Activated naive CD4-positive, alpha-beta T cell treated with anti-CD3 and anti-CD28 coated beads, Interleukin-2, amount 10 ng/mL, durations not matched to agents 7 days and 5 days (primary cell): ENCODE measurements at places on chromosomes 12 and 14.

DNA sequence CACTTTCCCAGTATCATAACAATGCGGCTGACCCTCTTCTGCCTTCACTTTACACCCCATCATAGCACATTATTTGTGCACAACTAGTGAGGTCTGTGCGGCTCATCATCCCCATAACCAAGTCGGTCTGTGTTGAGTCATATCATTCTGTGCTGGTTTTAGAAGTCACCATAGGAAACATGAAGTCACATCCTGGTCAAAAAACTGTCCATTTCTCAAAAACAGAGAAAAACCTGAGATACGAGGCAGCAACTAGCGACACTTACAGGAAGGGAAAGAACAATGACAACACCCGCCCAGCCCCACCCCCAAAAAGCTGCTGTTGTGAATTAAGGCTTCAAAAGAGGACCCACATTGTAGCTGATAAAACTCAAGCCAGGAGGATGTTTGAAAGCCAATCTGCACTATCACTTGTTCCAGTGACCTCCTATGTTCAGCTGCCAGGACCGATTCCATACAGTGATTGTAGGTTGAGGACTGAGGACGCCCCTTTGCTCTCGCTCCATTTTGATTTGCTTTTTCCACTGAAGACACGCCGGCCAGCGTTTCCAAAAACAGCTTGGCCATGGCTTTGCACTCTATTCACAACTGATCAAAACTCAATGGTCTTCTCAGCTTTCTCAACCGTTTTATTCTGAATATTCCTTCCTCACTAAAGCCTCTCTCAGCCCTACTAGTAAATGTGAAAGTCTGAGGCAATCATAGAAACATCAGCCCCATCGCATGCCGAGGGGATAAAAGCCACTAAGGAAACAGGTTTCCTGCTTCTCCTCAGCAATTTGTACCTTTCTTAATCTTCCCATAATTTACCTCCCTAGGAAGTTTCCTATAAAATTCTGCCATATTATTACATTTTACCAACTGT, 87.5 kb downstream of the DUSP16 start:
- DNase-seq: peak; percentile 56

DNA sequence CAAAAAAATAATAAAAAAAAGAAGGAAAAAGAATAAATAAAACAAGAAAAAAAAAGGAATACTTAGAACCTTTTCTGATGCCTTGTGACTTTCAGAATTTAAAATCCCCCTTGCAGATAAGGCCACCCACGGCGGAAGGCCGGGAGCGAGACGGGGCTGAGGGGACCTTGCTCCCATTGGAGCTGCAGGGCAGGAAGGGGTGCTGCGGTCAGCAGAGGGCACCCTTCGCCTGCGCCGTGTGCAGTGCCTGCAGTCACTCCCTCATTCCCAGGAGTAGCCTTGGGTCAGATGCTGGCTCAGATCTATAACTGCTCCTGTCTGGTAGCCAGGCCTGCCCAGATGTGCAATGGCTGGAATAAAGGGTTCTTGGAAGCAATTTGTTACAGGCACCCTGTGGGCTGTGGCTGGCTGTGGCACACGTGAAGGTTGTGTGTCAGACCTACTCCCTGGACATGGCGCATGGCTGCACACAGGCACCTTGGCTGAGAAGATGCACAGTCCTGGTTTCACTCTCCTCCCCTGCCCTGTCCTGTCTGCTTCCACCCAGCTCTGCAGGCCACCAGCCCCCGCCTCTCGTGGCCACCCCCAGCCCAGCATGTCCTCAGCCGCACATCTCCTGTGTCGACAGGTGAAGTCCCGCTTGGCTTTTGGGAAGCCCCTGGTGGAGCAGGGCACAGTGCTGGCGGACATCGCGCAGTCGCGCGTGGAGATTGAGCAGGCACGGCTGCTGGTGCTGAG, 13.4 kb upstream of the ALDH2 start:
- DNase-seq: no peak

DNA sequence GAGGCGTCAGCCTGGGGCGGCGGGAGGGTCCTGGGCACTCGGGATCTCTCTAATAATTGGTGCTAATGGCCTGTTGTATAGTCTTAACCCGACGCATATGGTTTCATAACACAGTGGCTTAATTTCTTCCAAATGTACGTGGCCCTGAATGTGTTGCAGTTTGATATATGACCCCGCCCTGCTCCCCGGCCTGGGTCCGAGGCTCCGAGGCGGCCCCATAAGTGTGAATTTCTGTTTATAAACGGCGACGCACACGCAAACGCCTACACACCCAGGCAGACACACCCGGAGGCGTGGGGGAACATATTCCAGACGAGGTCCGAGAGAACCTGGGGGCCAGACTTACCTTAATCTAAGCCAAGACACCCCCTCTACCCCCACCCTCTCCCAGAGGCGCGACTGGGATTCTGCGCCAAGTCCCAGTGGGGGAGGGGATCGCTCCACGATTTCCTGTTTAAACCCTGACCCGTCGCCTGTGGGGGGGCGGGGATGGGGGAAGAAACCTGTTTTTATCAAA, 9.7 kb upstream of the HOXC6 start:
- no peak for DNase-seq

DNA sequence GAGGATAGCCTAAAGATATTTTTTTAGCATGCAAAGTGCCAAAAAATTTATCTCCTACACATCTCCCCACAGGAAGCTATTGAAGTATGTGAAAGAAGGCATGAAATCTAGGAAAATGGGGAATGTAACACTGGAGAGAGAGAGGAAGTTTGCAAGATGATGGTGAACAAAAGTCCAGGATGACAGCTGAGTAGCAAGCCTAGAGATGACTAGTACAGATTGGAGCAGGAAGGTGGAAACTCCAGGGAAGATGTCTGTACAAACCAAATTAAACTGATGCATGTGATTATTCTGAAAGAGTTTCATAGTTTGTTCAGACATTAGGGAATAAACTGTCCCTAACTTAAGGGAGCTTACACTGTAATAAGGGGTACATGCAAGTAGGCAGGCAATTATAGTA, 99.3 kb downstream of the RAD51B start:
- DNase-seq: no peak
